ENCODE measurements at places on chromosomes 7 and 10.

- H3K27ac ChIP-seq = no peak overlapping the region
- H3K4me1 ChIP-seq = no peaks in the 10 kb centered on the region
- no peak for DNase-seq
- peaks cover 29% of the 10 kb centered on the region for H3K27me3 ChIP-seq
- H3K36me3 ChIP-seq = no peaks in the 10 kb centered on the region
- H3K4me3 ChIP-seq = no peak overlapping the region
Measured at GRCh38 chr7:150735596-150736358, 1.4 kb upstream of the GIMAP5 start.

GRCh38 chr10:73931767-73932619 is 21.1 kb downstream of the PLAU start:
- H3K27me3 ChIP-seq = no peaks in the 10 kb centered on the region
- no peak overlapping the region for H3K4me3 ChIP-seq
- H3K4me1 ChIP-seq = peaks cover 6% of the 10 kb centered on the region
- DNase-seq = peak; percentile 70

- no peaks in the 10 kb centered on the region for H3K27me3 ChIP-seq
- no peak for DNase-seq
- H3K36me3 ChIP-seq = no peaks in the 10 kb centered on the region
- no peak overlapping the region for H3K4me3 ChIP-seq
Measured at GRCh38 chr10:9390516-9390915, 1336.0 kb downstream of the GATA3 start.

- no peak for DNase-seq
- H3K27ac ChIP-seq = peak overlapping the region; percentile 22
- no peaks in the 10 kb centered on the region for H3K36me3 ChIP-seq
- peaks cover 20% of the 10 kb centered on the region for H3K4me1 ChIP-seq
Measured at GRCh38 chr10:88372051-88372715, 210.9 kb downstream of the RNLS start.
